ENCODE measurements at places on chromosomes 16 and 17. TPM values are rescaled to one million over a fixed set of nuclear protein-coding genes. Genes with fewer than 3 reads are reported as not detected.

The CD300E gene
- total RNA-seq = not detected

The SLC13A2 gene
- not detected for total RNA-seq

The OR2C1 gene
- not detected for total RNA-seq

The SEPTIN12 gene
- not detected for total RNA-seq

The CCDC154 gene
- total RNA-seq = 2.2 TPM

The LGALS9B gene
- 2.0 TPM for total RNA-seq

The CCL8 gene
- total RNA-seq = not detected

The KCNG4 gene
- not detected for total RNA-seq

The TMEM186 gene
- 11.8 TPM for total RNA-seq

The TP53TG3B gene
- not detected for total RNA-seq

The CCL17 gene
- not detected for total RNA-seq

The CDRT15 gene
- total RNA-seq = not detected

The CCL3 gene
- 10.1 TPM for total RNA-seq

The KRT28 gene
- total RNA-seq = not detected

The NPIPA7 gene
- 5.0 TPM for total RNA-seq

The XYLT1 gene
- 47.7 TPM for total RNA-seq

The TSPOAP1 gene
- total RNA-seq = 76.8 TPM

The PDPR gene
- 39.4 TPM for total RNA-seq

The CCL11 gene
- not detected for total RNA-seq

The CBFA2T3 gene
- total RNA-seq = 0.73 TPM

The CIBAR2 gene
- total RNA-seq = not detected

The ALOX12 gene
- not detected for total RNA-seq

The ST3GAL2 gene
- 25.7 TPM for total RNA-seq

The NUPR1 gene
- not detected for total RNA-seq

The EME2 gene
- 34.1 TPM for total RNA-seq

The HOXB7 gene
- total RNA-seq = 0.73 TPM

The C17orf67 gene
- total RNA-seq = 3.2 TPM
